ENCODE measurements at places on chromosomes 5 and 9.

DNA sequence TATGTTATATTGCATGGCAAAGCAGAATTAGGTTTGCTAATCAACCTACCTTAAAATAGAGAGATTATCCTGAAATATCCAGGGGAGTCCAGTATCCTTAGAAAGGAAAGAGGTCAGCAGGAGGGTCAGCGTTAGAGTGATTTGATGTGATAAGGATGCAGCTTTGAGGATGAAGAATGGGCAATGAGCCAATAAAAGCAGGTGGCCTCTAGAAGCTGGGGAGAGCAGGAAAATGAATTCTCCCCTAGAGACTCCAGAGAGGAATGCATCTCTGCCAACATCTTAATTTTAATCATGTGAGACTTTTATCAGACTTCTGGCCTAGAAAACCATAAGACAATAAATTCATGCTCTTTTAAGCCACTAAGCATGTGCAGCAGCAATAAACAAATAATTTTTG lies 65.7 kb upstream of the SYK start:
- DNase-seq = no peak

DNA sequence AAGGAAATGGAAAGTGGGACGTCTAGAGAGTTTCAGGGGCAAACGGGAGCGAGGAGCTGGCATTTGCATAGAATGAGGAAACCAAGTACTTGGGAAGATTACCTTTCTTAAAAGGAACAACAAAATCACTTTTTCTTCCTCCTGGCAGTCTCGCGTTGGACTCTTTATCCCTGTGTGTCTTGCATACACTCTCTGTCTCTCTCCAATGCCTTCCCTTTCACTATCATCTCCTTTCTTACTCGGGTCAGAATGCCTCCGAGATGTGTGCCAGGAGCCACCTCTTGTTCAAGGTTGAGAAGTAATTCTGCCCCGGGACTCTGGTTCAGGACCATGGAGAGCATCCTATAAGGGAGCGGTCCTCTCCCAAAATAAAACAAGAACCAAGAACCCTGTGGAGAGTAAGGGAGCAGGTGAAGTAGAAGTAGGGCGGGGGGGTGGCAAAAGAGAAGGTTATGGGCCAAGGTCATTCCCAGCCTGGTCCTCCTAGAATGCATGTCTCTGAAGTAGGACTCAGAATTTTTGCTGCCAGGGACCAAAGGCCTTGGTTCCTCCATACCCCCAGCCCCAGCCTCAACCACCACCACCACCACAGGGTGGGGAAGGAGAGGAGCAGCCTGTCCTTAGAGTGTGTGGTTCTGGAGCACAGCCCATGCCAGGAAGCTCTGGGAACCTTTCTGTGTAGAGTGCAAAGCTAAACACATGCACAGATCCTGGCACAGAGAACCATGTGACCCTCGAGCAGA lies 72.1 kb upstream of the ARAP3 start:
- DNase-seq = no peak

GRCh38 chr5:6448622-6449464 lies at the start of gene UBE2QL1:
TSS of gene UBE2QL1 (plus strand) at chr5:6448859. CDS start at chr5:6448894, 35 bp downstream.
- DNase-seq = no peak

GRCh38 chr5:119427060-119427459 lies 25.2 kb upstream of the HSD17B4 start:
- DNase-seq = no peak

GRCh38 chr5:126234563-126235195 lies 188.5 kb upstream of the GRAMD2B start:
- no peak for DNase-seq

GRCh38 chr5:75716715-75717081 lies 539 bp downstream of the POC5 start:
- no peak for DNase-seq

All from stimulated activated CD4-positive, alpha-beta T cell treated with anti-CD3 and anti-CD28 coated beads, Interleukin-1b, Interleukin-23, amount 100 ng/mL, for 24 hours (primary cell).